Smooth muscle cell of the pulmonary artery (primary cell): ENCODE measurements at places on chromosomes 12 and 14. TPM values are rescaled to one million over a fixed set of nuclear protein-coding genes. Genes with fewer than 3 reads are reported as not detected.

The KLHDC1 gene
- total RNA-seq = 3.4 and 4.0 TPM in 2 replicates

The SLC25A47 gene
- 0.07 TPM in 1 of 2 replicates, not detected in the other for total RNA-seq

The A2ML1 gene
- 0.07 TPM in 1 of 2 replicates, not detected in the other for total RNA-seq

The RNU4-1 gene
- total RNA-seq = under 0.01 TPM in 1 of 2 replicates, not detected in the other

The ERGIC2 gene
- 76.7 and 80.3 TPM in 2 replicates for total RNA-seq

The FGF6 gene
- not detected in 2 replicates for total RNA-seq

The CHURC1 gene
- total RNA-seq = 39.0 and 54.7 TPM in 2 replicates

The ZFHX2 gene
- 0.52 and 0.83 TPM in 2 replicates for total RNA-seq

The APOF gene
- not detected in 2 replicates for total RNA-seq

The TSPAN8 gene
- total RNA-seq = 9.8 and 108 TPM in 2 replicates

The B3GNT4 gene
- total RNA-seq = 0.52 and 0.59 TPM in 2 replicates

The HOXC9 gene
- total RNA-seq = 0.40 and 1.8 TPM in 2 replicates

The NEUROD4 gene
- not detected in 2 replicates for total RNA-seq

The KRT2 gene
- not detected in 2 replicates for total RNA-seq

The REM2 gene
- 0.07 and 0.13 TPM in 2 replicates for total RNA-seq

The LBHD2 gene
- total RNA-seq = not detected in 2 replicates

The FSCB gene
- not detected in 2 replicates for total RNA-seq

The RHEBL1 gene
- 0.23 and 0.59 TPM in 2 replicates for total RNA-seq

The MUCL1 gene
- not detected in 2 replicates for total RNA-seq

The LRTM2 gene
- not detected in 2 replicates for total RNA-seq

The GDF3 gene
- total RNA-seq = not detected in 2 replicates

The FERMT2 gene
- 153 and 174 TPM in 2 replicates for total RNA-seq

The PLEKHG3 gene
- 9.6 and 13.5 TPM in 2 replicates for total RNA-seq

The DCAF5 gene
- 22.7 and 23.1 TPM in 2 replicates for total RNA-seq

The LPAR5 gene
- total RNA-seq = 0.03 TPM in 1 of 2 replicates, not detected in the other

The EML5 gene
- 0.13 and 0.20 TPM in 2 replicates for total RNA-seq

The BCL11B gene
- under 0.01 TPM in 2 replicates for total RNA-seq

The SDSL gene
- total RNA-seq = 4.9 and 6.9 TPM in 2 replicates

The RNASE3 gene
- total RNA-seq = not detected in 2 replicates

The HOXC12 gene
- total RNA-seq = not detected in 2 replicates

The MMP17 gene
- 2.6 and 7.8 TPM in 2 replicates for total RNA-seq

The RNASE8 gene
- total RNA-seq = not detected in 2 replicates

The TOMM20L gene
- total RNA-seq = not detected in 2 replicates

The SOAT2 gene
- total RNA-seq = not detected in 2 replicates

The ST8SIA1 gene
- total RNA-seq = 2.2 and 2.6 TPM in 2 replicates
